ENCODE measurements at places on chromosomes 2 and 18.

DNA sequence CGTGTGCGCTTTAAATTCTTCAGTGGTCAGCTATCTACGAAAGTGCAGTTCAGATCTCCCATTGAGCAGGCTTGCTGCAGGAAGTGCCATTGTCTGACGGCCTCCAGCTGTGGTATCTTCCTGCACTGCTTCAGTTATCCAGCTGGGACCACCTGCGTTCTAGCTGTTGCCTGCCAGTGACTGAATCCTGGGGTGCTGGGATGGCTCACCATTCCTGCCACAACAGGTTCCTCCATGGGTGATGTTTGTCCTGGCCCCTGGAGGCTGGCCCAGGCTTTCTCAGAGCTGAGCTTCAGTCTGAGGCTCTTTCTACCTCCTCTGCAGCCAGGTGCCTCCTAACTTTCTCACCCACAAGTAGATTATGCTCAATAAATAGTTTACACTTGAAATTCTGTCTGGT is 498.5 kb upstream of the HS6ST1 start:
- no peak for DNase-seq

- DNase-seq: peak; percentile 32
Observed at GRCh38 chr2:28463893-28464292, 32.0 kb upstream of the PLB1 start.

GRCh38 chr2:39202639-39203369 is 41.0 kb downstream of the CDKL4 start:
- DNase-seq: no peak

- DNase-seq: no peak
Observed at GRCh38 chr2:136408795-136409194, 290.8 kb upstream of the CXCR4 start.

- no peak for DNase-seq
Observed at GRCh38 chr2:126504949-126505348, 151.0 kb upstream of the GYPC start.

- no peak for DNase-seq
Observed at GRCh38 chr2:152015552-152015951, 83.3 kb downstream of the CACNB4 start.

GRCh38 chr2:219661955-219662395 is 34.5 kb downstream of the SLC4A3 start:
- DNase-seq: no peak

GRCh38 chr18:22486667-22487066 is 69.0 kb upstream of the CTAGE1 start:
- no peak for DNase-seq

DNA sequence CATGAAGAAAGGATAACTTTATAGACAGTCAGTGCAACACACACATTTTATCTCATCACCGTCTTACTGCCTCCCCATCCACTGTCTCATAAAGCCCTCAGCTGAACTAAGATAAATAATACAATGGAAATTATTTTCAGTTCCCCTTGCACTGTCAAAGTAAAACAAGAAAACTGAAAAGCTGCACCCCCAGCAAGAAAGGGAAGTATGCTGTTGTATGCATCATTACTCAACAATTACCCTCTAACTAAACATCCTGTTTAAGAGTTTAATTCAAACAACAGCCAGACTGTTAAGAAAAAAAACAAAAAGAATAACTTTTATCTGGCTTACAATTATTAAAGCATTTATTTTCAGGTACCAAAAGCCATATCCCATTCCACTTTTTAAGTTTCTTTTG is 25.0 kb downstream of the MPPE1 start:
- peak; percentile 46 for DNase-seq

GRCh38 chr2:30514134-30514847 is 67.2 kb downstream of the LCLAT1 start:
- no peak for DNase-seq

DNA sequence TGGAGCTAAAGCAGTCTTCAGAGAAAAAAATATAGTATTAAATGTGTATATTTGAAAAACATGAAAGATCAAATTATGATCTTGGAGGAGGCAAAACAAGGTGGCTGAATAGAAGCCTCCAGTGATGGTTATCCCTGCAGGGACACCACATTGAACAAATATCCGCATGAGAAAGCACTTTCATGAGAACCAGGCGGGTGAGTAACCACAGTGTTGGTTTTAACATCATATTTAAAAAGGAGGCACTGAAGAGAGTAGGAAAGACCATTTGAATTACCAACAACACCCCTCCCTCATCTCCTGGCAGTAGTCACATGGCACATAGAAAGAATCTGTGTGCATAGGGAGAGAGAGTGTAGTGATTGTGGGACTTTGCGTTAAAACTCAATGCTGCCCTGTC is 759.6 kb upstream of the NRXN1 start:
- no peak for DNase-seq

GRCh38 chr2:162435676-162436075 is 91.7 kb downstream of the GCA start:
- no peak for DNase-seq

- DNase-seq: no peak
Observed at GRCh38 chr18:1094409-1094808, 189.7 kb downstream of the ADCYAP1 start.

All from KBM-7 (cell line).